Kidney (tissue), 22 donors: ENCODE measurements at places on chromosomes 16 and 17. TPM values are rescaled to one million over a fixed set of nuclear protein-coding genes. Genes with fewer than 3 reads are reported as not detected.

- H3K36me3 ChIP-seq = no peaks in the 10 kb centered on the region
- H3K27me3 ChIP-seq = no peaks in the 10 kb centered on the region
- no peak for DNase-seq
- H3K4me1 ChIP-seq = no peaks in the 10 kb centered on the region
Measured at GRCh38 chr17:70270554-70270953, 101.2 kb downstream of the KCNJ2 start.

DNA sequence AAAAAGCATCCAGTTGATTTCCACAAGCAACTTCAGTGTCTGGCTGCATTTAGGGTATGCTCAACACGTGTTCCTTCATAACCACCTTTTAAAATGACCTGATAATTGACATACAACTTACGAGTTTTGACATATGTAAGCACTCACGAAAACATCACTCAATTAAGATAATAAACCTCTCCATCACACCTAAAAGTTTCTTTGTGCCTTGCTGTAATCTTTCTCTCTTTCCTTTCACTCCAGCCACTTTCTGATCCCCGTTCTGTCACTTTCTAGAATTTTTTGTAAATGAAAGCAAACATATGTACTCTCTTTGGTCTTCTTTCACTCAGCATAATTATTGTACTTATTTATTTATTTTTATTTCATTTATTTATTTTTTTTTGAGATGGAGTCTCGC lies 20.7 kb upstream of the UBE2G1 start:
- no peak overlapping the region for H3K27ac ChIP-seq
- no peaks in the 10 kb centered on the region for H3K36me3 ChIP-seq
- no peaks in the 10 kb centered on the region for H3K27me3 ChIP-seq
- no peak overlapping the region for H3K4me3 ChIP-seq

GRCh38 chr16:87216841-87217275 lies 100.3 kb downstream of the C16orf95 start:
- peak; percentile 56 for DNase-seq
- H3K27ac ChIP-seq = no peak overlapping the region

- H3K4me1 ChIP-seq = peaks cover 28% of the 10 kb centered on the region
- no peaks in the 10 kb centered on the region for H3K27me3 ChIP-seq
- no peak for DNase-seq
- H3K36me3 ChIP-seq = no peaks in the 10 kb centered on the region
- no peak overlapping the region for H3K4me3 ChIP-seq
- H3K27ac ChIP-seq = no peak overlapping the region
Measured at GRCh38 chr17:29150161-29150560, 30.0 kb downstream of the MYO18A start.

The TP53TG3F gene
- total RNA-seq = not detected
